Smooth muscle cell of the pulmonary artery (primary cell): ENCODE measurements at places on chromosomes 5 and 9. TPM values are rescaled to one million over a fixed set of nuclear protein-coding genes. Genes with fewer than 3 reads are reported as not detected.

DMRTA1 gene
- total RNA-seq = 0.13 and 0.66 TPM in 2 replicates

TOR1B gene
- 51.9 and 55.1 TPM in 2 replicates for total RNA-seq

DDX4 gene
- not detected in 2 replicates for total RNA-seq

FBP2 gene
- not detected in 2 replicates for total RNA-seq

CDKN2A gene
- 6.6 and 19.3 TPM in 2 replicates for total RNA-seq

SLC36A3 gene
- not detected in 2 replicates for total RNA-seq

TRIM7 gene
- total RNA-seq = 1.2 and 3.2 TPM in 2 replicates

ST8SIA4 gene
- 0.30 and 1.1 TPM in 2 replicates for total RNA-seq

NMUR2 gene
- not detected in 2 replicates for total RNA-seq

FAT2 gene
- total RNA-seq = 0.07 and 0.26 TPM in 2 replicates

IFNB1 gene
- total RNA-seq = not detected in 2 replicates

TRAF1 gene
- 9.3 and 13.3 TPM in 2 replicates for total RNA-seq

GABRA6 gene
- total RNA-seq = not detected in 2 replicates
